Activated naive CD4-positive, alpha-beta T cell treated with anti-CD3 and anti-CD28 coated beads for 36 hours (primary cell): ENCODE measurements at places on chromosomes 2 and 18. TPM values are rescaled to one million over a fixed set of nuclear protein-coding genes. Genes with fewer than 3 reads are reported as not detected.

DNA sequence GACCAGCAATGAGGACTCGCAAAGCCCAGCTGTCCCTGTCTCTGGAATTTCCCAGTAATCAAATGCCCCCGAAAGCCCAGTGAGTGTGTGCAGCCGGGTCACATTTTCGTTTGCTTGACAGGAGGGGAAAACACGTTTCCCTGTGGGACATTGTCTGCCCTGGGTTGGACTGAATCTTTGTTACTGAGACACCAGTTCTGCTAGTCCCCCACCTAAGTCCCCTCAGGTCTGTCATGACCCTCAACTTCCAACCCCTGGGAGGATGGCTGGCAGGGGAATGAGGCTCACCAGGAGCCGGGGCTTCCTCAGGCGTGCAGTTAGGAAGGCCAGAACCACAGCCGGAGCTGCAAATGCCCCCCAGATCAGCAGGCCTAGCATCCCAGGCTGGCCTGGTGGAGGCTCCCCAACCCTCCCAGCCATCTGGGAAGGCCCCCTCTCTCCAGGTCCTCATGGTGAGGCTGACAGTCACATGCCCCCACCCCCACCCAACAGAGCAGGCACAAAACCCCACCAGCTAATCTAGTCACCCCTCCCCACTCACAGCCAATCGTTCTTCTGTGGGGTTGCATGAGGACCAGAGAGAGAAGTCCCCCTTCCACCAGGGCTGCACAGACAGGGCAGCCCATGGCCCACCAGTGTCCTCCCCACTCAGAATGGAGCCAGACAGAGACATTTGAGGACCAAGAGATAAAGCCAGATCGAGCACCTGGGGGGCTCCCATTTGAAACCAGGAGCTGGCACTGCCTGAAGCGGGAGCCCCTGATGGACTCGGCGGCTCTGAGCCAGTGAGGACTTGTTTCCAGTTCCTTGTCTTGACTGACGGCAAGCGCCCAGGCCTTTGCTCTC, 33.6 kb downstream of the CYP26B1 start:
- no peak for DNase-seq

- peak; percentile 5 for DNase-seq
Observed at GRCh38 chr2:35997488-35997887, 358.1 kb upstream of the CRIM1 start.

DNA sequence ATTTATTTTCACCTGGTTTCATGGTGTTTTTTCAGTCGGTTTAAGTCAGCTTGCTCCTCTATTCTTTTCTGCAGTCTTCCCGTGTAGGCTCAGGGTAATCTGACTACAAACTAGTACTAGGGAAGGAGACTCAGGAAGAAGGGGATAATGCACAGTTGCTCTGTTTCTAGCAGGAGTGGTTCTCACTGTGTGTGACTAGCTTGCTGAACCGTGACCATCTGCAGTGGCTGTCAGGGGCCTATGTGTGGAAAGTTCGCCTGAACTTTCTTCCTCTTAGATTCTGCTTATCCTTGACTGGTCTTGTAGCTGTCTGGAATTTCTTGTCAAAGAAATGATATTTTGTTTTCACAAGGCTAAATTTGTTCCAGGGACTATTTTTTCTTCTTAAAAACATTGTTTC, 46.3 kb upstream of the AQP4 start:
- no peak for DNase-seq

- no peak for DNase-seq
Observed at GRCh38 chr2:5988120-5988519, 295.9 kb downstream of the SOX11 start.

GRCh38 chr2:134218930-134219658, 34.8 kb upstream of the MGAT5 start:
- DNase-seq: peak; percentile 66

- peak; percentile 84 for DNase-seq
Observed at GRCh38 chr18:23487738-23488570, 15.4 kb upstream of the RMC1 start.

DNA sequence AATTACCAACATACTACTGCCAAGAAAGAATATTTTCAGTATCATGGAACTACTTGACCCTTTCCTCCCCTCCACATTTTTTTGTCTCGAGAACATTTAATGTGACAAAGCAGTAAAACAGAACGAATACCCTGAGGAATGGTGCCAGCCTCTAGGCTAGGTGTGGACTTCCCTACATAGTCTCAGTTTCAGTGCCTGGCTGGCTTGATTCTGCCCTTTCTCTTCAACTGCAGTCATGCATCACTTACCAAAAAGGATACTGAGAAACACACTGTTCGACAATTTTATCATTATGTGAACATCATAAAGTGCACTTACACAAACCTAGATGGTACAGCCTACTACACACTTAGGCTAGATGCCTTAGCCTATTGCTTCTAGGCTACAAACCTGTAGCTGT, 305.3 kb upstream of the HNRNPA3 start:
- DNase-seq: no peak

DNA sequence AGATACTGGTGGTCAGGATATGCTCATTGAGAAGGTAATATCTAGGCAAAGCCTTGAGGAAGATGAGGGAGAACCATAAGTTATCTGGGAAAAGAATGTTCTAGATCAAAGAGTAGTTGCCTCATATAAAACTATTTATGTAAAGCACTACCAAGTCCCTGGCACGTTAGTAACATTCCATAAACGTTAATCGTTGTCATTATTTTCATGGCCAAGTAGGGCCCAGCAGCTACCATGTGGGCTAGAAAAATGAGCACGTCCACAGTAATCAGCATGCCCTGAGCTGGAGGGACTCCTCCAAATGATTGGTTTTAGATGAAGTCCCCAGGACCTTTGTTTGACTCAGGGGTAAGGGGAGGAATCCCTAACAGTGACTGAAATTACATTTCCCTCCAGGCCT, 32.7 kb upstream of the AFTPH start:
- no peak for DNase-seq

DNA sequence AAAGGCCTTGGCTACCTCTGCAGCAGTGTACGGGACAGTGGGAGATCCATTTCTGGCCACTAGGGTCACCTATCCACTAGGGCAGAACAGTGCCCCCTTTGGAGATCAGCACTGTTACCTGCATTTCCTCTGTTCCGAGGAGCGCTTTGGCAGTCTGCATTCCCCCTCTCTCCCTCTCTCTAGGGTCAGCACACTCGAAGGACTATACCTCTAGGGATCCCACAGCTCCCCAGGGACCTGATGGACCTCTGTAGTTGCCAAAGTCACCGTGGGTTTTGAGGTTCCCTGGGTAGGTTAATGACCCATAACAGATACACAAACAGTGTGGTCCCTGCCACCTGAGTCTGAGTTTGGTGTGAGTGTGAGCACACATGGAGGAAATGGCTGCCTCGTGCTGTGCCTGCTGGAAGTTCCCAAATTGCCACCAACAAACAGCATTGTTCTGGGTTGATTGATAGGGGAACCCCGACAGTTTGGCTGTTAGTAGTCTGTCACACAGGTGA, 99.8 kb upstream of the VWC2L start:
- no peak for DNase-seq

DNA sequence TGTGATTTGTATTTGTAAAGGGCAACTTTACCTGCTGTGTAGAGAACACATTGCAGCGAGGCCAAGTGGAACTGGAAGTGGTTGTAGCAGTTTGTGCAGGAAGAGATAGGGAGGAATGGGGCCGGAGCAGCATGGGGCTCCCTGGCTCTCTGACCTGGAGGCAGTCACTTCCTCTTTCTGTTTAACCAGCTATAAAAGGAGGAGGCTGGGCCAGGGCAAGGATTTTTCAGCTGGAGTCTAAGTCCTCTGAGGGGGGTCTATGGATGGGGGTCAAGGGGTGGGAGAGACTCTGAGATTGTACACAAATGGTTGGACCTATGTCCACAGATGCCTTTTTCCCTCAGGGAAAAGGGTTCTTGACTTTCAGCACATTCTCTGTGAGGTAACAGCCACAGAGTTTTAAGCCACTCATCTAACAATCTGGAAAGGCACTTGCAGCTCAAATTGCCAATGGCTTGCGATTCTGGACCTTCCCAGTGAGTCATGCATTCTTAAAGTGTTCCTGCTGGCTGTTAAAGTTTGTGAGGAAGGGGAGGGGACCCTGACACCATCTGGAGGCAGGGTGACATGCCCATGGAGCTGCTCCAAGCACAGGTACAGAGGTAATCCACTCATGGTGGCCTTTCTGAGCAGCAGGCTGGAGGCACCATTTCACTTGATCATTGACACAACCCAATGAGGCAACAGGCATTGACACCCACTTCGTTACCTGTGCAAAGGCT, 347.0 kb downstream of the CYRIA start:
- no peak for DNase-seq

GRCh38 chr2:44579115-44579836, 217.5 kb downstream of the CAMKMT start:
- DNase-seq: no peak

The C1QL2 gene
- not detected for total RNA-seq

The ANTXR1 gene
- total RNA-seq: not detected

The RAPH1 gene
- 11.9 TPM for total RNA-seq

The PLA2R1 gene
- total RNA-seq: not detected
